ENCODE measurements at places on chromosomes 1 and 21.

DNA sequence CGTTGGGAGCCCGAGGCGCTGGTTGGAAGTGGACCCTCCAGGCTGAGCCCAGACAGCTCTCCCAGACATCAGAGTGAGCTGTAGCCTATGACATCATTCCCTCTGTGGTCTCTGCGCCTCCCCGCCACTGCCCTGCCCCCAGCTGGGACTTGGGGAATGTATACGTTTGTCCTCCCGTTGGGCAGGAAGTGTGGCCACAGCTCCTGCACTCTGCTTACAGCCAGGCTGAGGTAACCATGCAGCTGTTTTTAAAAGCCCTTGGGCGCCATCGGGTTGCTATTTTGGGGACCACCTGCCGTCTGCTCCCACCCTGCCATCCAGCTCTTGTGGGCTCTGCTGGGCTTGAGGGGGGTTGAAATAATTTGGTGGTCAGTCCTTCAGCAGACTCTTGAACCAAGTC, 7.8 kb downstream of the VASH2 start:
- DNase-seq: no peak

GRCh38 chr21:45877821-45878469, 103.6 kb upstream of the COL6A1 start:
- no peak for DNase-seq

- DNase-seq: no peak
These were observed 645.8 kb upstream of the USP24 start for GRCh38 chr1:55860798-55861519.

GRCh38 chr1:168408539-168408865, 127.8 kb downstream of the TBX19 start:
- DNase-seq: no peak
